DND-41 (cell line): ENCODE measurements at places on chromosomes 6 and 20.
A peak's percentile ranks its signal among the peaks of the same experiment; 100 is the strongest.

DNA sequence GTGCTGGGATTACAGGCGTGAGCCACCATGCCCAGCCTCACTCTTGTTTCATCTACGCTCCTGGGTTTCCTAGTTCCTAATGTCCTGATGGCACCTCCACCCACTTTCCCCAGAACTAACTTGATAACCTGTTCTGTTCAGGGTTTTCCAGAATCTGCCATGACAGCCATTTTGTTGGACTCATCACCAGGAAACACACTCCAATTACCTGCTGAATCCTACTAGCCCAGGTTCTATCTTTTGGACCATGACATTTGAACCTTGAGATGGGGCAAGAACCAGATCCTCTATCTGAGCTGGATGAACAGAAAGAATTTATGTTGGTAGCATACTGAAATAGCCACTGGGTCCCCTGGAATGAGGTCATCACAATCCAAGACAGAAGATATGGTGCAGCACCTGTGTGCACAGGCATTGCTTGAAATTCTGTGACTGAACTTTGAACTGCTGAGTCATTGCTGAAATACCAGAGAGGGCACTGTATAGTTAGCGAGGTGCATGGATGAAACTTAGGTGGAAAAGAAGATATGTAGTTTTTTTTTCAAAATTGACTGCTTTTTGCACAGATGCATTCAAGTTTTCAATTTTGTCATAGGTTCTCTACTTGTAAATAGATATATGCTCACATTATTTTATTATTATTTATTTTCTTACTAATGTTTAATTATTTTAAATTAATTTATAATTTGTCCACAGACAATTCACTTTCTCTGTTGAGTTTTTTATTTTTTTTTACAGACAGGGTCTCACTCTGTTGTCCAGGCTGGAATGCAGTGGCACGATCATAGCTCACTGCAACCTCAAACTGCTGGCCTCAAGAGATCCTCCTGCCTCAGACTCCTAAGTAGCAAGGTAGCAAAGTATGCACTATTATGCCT, 42.8 kb upstream of the TASP1 start:
- H3K4me3 ChIP-seq = no peak overlapping the region
- peak overlapping the region; percentile 92 for H3K27ac ChIP-seq
- peak; percentile 43 for DNase-seq
- no peaks in the 10 kb centered on the region for H3K27me3 ChIP-seq
- H3K36me3 ChIP-seq = no peaks in the 10 kb centered on the region
- H3K4me1 ChIP-seq = peaks cover 85% of the 10 kb centered on the region

- no peaks in the 10 kb centered on the region for H3K27me3 ChIP-seq
- no peak for DNase-seq
- H3K36me3 ChIP-seq = no peaks in the 10 kb centered on the region
- no peak overlapping the region for H3K4me3 ChIP-seq
- H3K4me1 ChIP-seq = no peaks in the 10 kb centered on the region
- H3K27ac ChIP-seq = no peak overlapping the region
Observed at GRCh38 chr20:56278196-56278595, 29.7 kb downstream of the MC3R start.

DNA sequence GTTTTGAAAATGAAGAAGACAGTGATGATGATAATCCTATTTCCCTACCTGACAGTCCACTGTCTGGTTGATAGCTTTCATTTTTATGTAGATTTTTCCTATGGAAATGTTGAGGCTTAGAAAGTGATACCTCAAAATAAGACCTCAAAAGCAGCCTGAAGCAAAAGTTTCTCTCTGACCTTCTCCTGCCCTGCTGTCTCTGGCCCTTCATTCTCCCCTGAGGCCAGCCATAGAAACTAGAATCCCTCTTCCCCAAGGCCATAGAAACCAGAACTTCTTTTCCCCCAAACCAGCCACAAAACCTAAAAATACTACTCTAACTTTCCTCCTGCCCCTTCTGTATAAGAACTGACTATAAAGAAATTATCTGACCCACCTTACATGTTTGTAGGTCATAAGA, 52.6 kb upstream of the GCM1 start:
- no peak overlapping the region for H3K27ac ChIP-seq
- no peaks in the 10 kb centered on the region for H3K27me3 ChIP-seq
- H3K4me3 ChIP-seq = no peak overlapping the region
- H3K4me1 ChIP-seq = peaks cover 10% of the 10 kb centered on the region
- H3K36me3 ChIP-seq = no peaks in the 10 kb centered on the region

GRCh38 chr6:156933201-156934068, 156.3 kb downstream of the ARID1B start:
- peaks cover 11% of the 10 kb centered on the region for H3K36me3 ChIP-seq
- DNase-seq = no peak
- H3K27ac ChIP-seq = no peak overlapping the region

DNA sequence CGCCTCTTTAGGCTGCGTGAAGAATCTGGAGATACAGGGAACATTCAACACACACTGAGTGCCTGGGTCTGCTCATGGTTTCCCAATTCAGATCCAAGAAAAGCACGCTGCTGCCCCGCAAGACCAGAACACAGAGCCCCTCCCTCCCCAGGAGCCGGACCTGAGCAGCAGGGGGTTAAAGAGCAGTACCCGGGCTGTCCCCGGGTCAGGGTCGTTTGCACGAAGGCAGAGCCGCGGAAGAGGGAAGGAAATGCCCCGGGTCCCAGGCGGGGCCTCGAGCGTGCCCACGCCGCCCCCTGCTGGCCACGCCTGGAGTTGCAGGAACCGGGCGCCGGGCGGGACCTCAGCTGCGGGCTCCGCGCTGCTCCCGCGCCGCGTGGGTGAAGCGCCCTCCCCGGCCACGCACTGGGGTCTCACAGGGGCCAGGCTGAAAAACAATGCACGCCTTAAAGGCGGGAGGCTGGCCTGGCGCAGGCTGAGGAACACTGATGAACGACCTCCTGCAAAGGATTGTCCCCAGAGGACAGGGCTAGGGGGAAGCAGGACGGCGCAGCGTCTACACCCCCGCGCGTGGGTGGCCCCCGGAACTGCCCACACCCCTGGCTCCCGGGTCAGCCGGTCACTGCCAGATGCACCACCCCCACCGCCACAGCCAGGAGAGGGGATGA, 48.9 kb downstream of the ANKRD60 start:
- no peak overlapping the region for H3K4me3 ChIP-seq
- no peaks in the 10 kb centered on the region for H3K36me3 ChIP-seq
- DNase-seq = peak; percentile 57

GRCh38 chr6:12138936-12139335, 126.8 kb downstream of the HIVEP1 start:
- no peak for DNase-seq
- H3K36me3 ChIP-seq = 0 out of 2 replicates have a peak, but pooled peaks cover 3% of the 10 kb centered on the region
- no peaks in the 10 kb centered on the region for H3K27me3 ChIP-seq
- H3K4me1 ChIP-seq = no peaks in the 10 kb centered on the region

DNA sequence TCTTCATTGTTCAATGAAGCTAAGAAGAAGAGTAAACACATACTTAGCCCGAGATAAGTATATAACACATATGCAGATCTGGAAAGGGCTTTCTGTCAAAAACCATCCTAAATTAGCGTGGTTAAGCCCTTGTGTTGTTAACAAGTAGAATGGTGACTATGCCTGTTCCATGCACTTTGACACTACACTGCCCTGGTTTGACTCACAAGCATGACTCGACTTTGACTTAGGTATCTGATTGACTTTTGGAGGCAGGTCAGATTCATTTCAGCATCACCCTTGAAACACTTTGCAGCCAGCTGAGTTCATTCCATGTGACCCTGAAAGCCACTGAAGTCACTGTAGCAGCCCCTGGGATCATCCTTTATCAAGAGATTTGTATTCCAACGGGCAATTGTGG, 239.8 kb downstream of the TBX18 start:
- no peak overlapping the region for H3K4me3 ChIP-seq
- DNase-seq = no peak
- H3K36me3 ChIP-seq = no peaks in the 10 kb centered on the region
- H3K4me1 ChIP-seq = peaks cover 20% of the 10 kb centered on the region
- no peak overlapping the region for H3K27ac ChIP-seq

DNA sequence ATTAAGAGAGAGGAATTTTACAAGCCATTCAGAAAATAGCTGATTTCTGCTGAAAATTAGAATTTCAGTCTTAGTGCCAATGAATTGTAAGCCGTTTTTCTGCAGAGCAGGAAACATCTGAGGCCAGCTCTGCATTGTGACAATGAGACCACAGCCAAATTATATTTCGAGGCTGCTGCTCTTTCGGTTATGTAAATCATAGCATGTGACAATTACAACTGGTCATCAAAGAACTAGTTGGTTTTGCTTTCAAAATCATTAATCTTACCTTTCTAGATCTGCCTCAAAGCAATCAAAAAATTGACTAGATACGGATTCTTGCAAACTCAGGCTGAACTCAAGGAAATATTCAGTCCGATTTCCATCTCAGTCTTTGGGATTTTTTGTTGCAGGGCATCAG, 33.4 kb upstream of the INSM1 start:
- DNase-seq = no peak
- no peaks in the 10 kb centered on the region for H3K36me3 ChIP-seq
- no peak overlapping the region for H3K27ac ChIP-seq
- H3K4me1 ChIP-seq = no peaks in the 10 kb centered on the region

DNA sequence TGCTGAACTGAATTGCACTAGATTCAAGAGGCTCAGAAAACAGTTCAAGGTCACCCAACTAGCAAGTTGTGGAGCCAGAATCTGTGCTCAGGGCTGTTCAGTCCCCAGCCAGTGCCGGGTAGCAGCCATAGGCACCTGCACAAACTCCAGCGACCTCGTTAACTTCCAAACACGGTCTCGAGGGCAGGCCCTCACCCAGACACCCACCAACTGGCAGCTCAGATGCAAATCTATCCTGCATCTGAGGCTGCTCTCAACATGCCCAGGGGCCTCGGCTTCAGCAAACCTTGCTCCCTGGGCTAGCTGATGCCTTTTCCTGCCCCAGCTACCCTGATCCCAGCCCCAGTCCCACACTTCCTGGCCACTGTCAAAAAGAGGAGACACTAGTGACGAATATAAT, 3.7 kb downstream of the JPH2 start:
- no peaks in the 10 kb centered on the region for H3K36me3 ChIP-seq
- peaks cover 27% of the 10 kb centered on the region for H3K27me3 ChIP-seq
- H3K27ac ChIP-seq = no peak overlapping the region
- H3K4me3 ChIP-seq = no peak overlapping the region
- no peaks in the 10 kb centered on the region for H3K4me1 ChIP-seq

GRCh38 chr6:3623451-3624249, 127.9 kb downstream of the PXDC1 start:
- DNase-seq = no peak
- no peak overlapping the region for H3K4me3 ChIP-seq
- H3K27ac ChIP-seq = no peak overlapping the region

- no peak overlapping the region for H3K4me3 ChIP-seq
- no peaks in the 10 kb centered on the region for H3K4me1 ChIP-seq
- no peaks in the 10 kb centered on the region for H3K36me3 ChIP-seq
- H3K27me3 ChIP-seq = peaks cover 3% of the 10 kb centered on the region
Observed at GRCh38 chr20:13029687-13030375, 21.1 kb downstream of the SPTLC3 start.

DNA sequence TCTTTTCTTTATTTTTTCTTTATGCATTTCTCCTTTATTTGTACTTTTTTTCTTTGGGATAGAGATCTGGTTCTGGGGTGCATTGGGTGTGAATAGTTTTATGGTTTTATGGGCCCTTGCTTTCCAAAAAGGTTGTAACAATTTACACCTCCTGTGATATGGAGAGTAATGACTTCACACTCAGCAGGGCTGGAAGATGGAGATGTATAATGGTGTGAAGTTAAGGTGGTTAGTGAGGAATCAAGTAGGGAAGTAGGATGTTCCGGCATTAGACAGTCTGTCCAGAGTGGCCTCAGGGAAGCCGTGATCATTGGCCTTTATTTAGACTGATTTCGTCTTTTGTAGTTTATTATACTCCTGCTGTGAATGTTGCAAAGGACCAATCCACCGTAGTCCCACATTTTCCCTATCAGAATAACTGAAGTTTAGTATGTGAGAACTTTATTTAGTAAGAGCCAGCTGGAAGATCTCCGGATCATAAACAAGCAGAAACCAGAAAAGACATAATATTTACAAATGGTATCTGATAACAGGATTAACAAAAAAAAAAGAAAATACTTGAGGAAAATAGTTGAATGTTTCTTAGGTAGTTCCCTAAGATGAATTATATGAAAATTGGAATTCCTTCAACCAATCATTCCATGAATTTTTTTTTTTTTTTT, 255.5 kb downstream of the TBC1D7 start:
- H3K27ac ChIP-seq = no peak overlapping the region
- no peaks in the 10 kb centered on the region for H3K36me3 ChIP-seq
- DNase-seq = no peak
- H3K4me3 ChIP-seq = no peak overlapping the region
- peaks cover 4% of the 10 kb centered on the region for H3K27me3 ChIP-seq

- H3K4me3 ChIP-seq = no peak overlapping the region
- H3K27ac ChIP-seq = no peak overlapping the region
- no peaks in the 10 kb centered on the region for H3K36me3 ChIP-seq
- H3K27me3 ChIP-seq = no peaks in the 10 kb centered on the region
- no peaks in the 10 kb centered on the region for H3K4me1 ChIP-seq
Observed at GRCh38 chr6:23535101-23535500, 590.9 kb upstream of the NRSN1 start.

GRCh38 chr20:15673206-15673605, 900.0 kb downstream of the KIF16B start:
- no peak for DNase-seq
- H3K27ac ChIP-seq = no peak overlapping the region
- no peaks in the 10 kb centered on the region for H3K36me3 ChIP-seq
- no peaks in the 10 kb centered on the region for H3K4me1 ChIP-seq

GRCh38 chr20:52731093-52731492, 241.1 kb upstream of the TSHZ2 start:
- H3K36me3 ChIP-seq = no peaks in the 10 kb centered on the region
- no peak overlapping the region for H3K27ac ChIP-seq
- no peak for DNase-seq
- H3K4me1 ChIP-seq = no peaks in the 10 kb centered on the region
- no peak overlapping the region for H3K4me3 ChIP-seq

DNA sequence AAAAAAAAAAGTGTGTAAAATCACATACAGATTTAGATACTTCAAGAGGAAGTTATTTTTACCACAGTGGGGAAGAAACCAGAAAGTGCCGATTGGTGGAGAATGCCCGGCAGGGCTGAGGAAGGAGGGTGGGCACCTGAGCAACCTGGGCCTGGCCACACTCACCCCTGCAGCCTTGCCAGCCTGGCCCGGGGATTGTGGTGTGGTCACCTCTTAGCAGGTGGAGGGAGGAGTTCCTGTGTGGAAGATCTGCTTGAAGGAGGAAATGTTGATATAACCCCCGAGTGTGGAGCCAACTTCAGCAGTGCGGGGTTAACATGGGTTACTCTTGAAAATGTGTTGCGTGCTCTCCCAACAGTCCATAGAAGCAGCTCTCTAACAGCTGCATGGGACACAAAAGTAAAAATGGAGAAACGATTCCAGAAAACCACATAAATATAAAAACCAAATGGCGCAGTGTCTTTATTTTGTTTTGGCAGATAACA, 14.7 kb downstream of the UST start:
- H3K27me3 ChIP-seq = no peaks in the 10 kb centered on the region
- H3K27ac ChIP-seq = peak overlapping the region; percentile 92
- no peaks in the 10 kb centered on the region for H3K36me3 ChIP-seq
- DNase-seq = peak; percentile 71

GRCh38 chr6:1190366-1190765, 121.5 kb upstream of the FOXQ1 start:
- peaks cover 3% of the 10 kb centered on the region for H3K27me3 ChIP-seq
- no peaks in the 10 kb centered on the region for H3K4me1 ChIP-seq
- no peak overlapping the region for H3K4me3 ChIP-seq
